ENCODE measurements at places on chromosomes 11 and 22.

DNA sequence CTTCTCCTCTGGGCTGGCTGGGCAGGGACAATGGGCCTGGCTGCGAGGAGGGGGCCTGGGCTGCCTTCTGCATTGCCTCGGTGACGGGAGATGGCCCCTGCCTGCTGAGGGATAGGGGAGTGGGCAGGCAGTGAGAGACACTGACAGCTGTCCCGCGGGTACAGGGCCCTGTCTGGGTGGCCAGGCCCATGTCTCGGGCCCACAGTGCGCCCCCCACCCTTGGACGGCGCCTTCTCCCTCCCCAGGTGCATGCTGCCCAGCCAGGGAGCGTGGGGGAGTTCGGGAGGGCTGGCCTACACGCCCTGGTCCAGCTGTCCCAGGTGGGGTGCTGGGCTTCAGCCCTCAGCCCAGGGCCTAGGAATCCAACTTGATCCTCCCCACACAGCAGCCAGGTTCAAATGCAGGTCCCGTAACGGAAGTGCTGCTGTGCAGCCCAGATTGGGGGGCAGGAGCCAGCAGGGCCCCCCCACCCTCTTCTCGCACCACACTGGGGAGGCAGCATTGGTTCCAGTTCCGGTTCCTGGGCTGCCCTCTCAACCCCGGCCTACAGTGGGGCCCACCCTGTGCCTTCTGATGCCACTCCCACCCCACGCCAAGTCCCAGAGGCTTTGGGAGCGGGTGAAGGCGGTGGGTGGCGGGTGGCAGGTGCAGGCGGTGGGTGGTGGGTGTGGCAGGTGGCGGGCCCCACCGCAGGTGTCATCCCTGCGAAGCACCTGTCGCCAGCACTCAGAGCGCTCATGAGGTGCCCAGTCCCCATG, 7.3 kb upstream of the TSSC4 start:
- no peak for DNase-seq

GRCh38 chr11:15769203-15769602, 587.1 kb downstream of the SOX6 start:
- no peak for DNase-seq

- no peak for DNase-seq
Observed at GRCh38 chr11:46247659-46248058, 29.8 kb upstream of the CREB3L1 start.

DNA sequence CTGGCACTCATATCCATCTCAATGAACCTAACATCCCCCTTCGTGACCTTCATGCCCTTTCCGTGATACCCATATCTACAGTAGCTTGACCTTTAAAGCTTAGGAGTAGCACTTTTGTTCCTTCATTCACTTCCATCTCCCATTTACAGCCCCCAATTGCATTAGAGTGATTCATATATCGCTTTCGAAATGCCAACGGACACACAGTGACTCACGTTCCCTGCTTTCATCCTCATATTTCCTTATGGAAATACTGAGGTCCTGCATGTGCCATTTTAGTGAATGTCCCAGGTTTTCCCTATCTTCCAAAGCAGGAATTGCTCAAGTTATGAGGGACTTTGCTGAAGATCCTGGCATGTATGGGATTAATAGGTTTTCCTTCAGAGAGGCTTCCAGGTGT, 44.3 kb upstream of the CEP126 start:
- DNase-seq, result no peak

DNA sequence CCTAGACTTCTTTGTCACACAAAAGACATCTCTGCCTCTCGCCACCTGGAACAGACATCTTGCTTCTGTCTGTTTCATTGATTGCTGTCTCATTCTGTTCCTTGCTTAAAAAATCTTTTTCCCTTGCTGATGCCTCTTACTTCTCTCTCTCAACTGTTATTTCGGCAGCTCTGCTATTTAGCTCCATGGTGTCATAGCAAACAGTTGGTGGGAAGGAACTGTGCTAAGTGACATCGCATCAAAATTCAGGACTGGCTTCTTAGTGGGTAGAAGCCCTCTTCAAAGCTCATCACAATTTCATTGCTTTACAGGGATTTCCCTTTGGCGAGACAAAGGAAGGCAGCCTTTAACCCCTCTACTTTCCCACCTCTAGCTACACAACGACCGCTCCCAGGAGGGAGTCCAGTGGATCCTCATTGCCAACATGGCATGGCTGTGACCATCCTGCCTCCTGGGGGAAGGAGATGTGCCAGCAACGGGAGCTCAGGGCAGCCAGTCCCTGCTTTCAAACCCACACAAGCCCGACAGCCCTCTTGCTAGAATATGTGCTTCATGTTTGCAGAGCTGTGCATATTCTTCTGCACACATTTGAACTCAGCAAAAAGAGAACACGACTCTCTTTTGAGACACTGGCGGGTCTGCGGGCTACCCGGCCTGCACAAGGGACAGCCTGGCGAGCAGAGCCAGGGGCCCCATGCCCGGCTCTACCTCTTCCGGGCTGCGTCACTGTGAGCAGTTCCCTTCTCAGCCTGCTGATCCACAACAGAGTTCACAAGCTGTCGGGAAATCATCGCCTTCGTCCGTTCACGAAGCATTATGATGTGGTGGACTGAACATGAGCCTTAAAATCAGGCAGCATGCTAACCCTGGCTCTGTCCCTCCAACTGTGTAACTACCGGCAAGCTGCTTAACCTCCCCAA, 51.1 kb upstream of the JAM3 start:
- DNase-seq, result no peak

DNA sequence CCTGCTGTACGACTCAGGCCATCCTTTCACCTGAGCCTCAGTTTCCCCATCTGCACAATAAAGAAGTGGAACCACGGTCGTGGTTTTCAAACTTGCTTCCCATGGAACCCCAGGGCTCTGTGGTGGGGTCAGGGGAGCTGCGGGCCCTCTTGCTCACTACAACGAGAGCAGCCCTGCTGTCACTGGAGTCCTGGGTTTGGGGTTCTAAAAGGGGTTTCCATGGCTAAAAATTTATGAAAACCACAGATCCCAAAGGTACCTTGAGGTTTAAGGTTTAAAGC, 45.4 kb upstream of the CARS1 start:
- DNase-seq, result no peak

- DNase-seq, result no peak
Observed at GRCh38 chr11:1864231-1864630, 11.3 kb downstream of the LSP1 start.

GRCh38 chr22:26445577-26446275, 16.7 kb downstream of the ASPHD2 start:
- DNase-seq, result no peak

DNA sequence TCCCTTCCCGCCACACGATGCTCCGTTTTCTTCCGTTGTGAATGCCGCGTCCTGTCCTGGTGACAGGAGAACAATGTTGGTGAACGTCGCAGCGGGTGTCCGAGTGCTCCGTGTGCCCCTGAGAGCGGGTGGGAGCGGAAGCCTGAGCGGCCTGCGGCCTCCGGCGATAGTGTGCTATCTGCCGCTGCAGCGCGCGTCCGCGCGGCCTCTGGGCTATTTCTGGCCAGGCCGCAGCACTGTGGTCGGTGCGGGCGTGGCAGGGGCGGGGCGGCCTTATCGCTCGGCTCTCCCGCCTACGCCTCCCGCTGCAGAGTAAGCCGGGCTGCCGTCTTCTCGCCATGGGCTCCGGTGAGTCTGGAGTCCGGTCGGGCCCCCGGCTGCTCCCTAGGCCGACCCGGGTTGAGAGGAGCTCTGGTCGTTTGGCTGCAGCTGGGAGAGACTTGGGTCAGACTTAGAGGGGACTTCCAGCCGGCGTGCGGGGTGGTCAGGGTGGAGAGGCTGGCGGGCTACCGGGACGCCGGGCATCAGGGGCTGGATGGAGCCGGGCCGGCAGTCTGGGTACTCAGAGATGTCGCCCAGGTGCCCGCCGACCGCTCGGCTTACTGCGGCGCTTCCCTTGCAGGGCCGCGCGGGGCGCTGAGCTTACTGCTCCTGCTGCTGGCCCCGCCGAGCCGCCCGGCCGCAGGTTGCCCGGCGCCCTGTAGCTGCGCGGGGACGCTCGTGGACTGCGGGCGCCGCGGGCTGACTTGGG, at the start of gene GP1BB:
Gene GP1BB, plus strand, starts transcription at position 308 of the 751 bp plus-strand sequence. Its CDS starts 31 bp downstream, at position 339.
- DNase-seq, result peak; percentile 74

DNA sequence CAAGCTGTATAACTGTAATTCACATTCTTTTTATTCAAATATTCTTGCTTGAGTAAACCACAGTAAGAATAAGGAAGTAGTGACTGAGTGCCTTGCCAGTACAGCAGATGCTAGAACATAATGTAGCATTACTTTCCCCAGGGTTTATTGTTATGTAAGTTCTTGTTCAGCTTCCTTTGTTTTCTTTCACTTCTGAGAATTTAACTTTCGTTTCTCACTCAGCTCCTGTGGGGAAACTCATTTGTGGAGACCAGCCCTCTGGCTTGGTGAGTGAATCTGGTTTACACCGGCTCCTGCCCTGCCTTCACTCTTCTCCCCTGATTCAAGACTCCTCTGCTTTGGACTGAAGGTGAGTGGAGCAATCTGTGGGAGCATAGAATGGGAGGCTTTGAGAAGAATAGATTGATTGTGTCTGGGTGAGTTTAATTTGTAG, at the start of gene TRIM22:
Gene TRIM22, plus strand, starts transcription at position 240 of the 433 bp plus-strand sequence. CDS start 6,443 bp downstream, outside the sequence.
- peak; percentile 8 for DNase-seq

- DNase-seq, result no peak
Observed at GRCh38 chr11:1453611-1454034, 33.0 kb downstream of the MOB2 start.

- DNase-seq, result no peak
Observed at GRCh38 chr22:34501366-34501965, 564.5 kb upstream of the ISX start.

GRCh38 chr11:36394056-36394455, 98.0 kb downstream of the PRR5L start:
- DNase-seq, result no peak

DNA sequence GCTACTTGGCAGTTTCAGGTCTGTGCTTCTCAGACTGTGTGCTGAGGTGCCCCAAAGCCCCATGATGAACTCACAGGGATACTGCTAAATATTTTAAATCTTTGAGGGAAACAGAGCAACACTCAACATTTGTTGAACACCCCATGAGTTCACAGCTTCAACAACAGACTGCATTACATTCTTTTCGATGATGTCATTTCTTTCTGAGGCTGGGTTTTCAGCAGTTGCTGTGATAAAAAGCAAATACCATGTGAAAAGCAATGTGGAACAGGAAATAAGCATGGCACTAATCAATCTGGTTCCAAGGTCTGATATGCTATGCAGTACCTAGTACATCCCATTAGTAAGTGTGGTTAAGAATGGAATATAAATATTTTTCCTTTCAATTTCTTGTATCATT, 82.7 kb downstream of the RPL27A start:
- DNase-seq, result no peak

DNA sequence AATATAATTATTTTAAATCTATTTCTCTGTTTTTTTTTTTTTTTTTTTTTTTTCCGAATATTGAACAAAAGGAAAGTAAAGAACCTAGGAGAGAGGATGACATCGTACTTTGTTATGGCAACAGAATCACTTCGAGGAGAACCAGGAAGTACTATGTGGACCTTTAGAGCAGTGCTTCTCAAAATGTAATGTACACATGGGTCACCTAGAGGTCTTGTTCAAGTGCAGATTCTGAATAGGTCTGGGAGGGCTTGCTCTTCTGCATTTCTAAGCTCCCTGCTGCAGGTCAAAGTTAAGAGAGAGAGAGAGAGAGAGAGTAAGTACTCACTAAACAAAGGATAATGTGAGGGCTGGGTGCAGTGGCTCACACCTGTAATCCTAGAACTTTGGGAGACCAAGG, 419.5 kb upstream of the TENM4 start:
- DNase-seq, result no peak

Data from right kidney (tissue), 9 donors.